ENCODE measurements at places on chromosomes 11 and 22. TPM values are rescaled to one million over a fixed set of nuclear protein-coding genes. Genes with fewer than 3 reads are reported as not detected.

- DNase-seq, result no peak
These were observed at the start of gene FGF19 for GRCh38 chr11:69703768-69704507. TSS of gene FGF19 (minus strand) at chr11:69704022. CDS start at chr11:69703876, 146 bp downstream.

- DNase-seq, result no peak
These were observed 38.1 kb upstream of the FAM181B start for GRCh38 chr11:82771781-82772180.

GRCh38 chr11:75809991-75810390, 5.0 kb upstream of the UVRAG start:
- DNase-seq, result no peak

The KRTAP5-3 gene
- total RNA-seq, result not detected

DNA sequence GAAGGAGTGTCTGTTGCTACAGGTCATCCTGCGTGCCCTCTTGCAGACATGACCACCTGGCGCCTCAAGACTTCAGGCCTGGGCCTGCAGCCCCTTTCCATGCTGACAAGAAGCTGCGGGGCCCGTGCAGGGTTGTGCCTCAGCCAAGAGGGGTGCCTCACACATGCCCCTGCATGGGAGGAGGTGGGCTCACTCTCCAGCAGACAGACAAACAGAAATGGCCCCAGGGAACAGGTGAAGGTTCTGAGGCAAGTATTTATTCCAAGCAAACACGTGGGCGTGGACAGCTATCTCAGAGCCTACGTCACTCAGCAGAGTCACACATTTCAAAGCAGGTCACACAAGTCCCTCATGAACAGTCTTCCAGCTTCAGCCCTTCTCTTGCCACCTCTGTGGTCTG, 5.9 kb upstream of the SYCE3 start:
- DNase-seq, result no peak

DNA sequence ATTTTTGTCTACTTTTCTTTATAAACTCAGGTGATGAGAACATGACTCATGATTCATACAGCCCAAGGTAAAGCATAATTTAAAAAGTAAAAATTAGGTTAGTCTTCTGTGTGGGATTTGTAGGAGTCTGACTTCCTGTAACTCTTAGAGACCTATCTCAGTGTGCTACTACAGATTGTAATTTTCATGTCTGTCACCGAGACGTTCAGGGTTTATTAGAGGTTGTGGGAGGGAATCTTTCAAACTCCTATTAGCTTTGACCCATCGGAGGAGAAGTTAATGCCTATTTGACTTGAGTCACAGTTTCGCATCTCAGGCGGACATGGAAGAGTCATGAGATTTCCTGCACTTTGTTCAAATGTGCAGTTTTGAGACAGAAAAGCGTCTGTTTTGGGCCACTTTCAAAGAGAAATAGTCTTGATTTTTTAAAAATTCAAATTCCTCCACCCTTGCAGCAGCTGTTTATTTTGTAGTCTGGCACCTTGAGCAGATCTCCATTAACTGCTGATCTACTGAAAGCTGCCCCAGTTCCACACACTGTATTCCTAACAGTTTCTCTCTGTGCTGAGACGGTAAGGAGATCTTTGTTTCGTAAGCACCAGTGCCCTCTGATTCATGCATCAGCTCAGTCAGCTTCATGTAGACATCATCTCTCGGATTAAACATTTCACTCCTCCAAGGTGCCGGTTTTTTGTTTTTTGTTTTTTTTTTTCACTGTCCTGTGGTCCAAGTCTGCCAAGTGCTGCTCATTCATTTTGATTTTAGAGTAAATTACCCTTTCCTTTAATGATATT, 24.3 kb downstream of the ALKBH3 start:
- no peak for DNase-seq

The TOM1 gene
- 19.3 TPM for total RNA-seq

DNA sequence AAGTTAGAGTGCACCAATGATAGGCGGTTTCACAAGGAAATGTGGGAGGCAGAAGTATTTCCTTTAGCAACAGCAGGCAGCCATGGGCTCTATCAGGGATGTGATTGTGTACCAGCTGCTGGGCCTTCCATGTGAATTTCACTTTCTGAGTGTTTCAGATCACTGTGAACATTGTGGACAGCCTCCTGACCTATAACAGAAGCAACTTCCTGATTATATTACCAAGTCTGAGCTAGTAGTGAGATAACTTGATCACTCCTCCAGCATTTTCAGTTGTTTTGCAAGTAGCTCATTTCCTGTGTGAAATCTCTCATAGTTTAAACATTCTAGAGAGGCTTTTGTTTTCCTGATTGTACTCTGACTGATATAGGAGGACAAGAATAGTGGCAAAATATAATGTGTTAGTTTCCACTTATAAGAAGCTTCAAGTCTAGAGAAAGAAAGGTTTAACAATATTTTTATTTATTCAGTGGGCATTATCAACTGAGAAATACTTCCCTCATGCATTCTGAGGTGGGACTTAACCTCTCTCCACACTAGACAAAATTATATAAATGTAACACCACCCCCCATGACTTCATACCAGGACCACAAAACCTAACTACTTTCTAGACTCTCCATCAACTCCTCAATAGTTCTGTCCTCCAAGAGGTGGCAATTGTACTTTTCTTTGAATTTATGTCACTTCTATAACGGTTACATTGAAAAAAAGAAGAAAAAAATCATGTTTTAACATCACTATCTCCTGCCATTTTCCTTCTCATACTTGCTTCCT, 184.2 kb upstream of the LUZP2 start:
- no peak for DNase-seq

GRCh38 chr11:34191578-34191977, 86.1 kb downstream of the NAT10 start:
- no peak for DNase-seq

The TPBGL gene
- not detected for total RNA-seq

GRCh38 chr11:115162919-115163318, 341.3 kb downstream of the CADM1 start:
- DNase-seq, result no peak

The KCNJ11 gene
- total RNA-seq, result 0.74 TPM

GRCh38 chr11:67522844-67523555, at the start of gene CABP2:
TSS of gene CABP2 (minus strand) at chr11:67523446. CDS start at chr11:67523326, 120 bp downstream.
- no peak for DNase-seq

The GAL3ST1 gene
- total RNA-seq, result not detected

- no peak for DNase-seq
These were observed 22.8 kb downstream of the OTUB1 start for GRCh38 chr11:64008914-64009633.

DNA sequence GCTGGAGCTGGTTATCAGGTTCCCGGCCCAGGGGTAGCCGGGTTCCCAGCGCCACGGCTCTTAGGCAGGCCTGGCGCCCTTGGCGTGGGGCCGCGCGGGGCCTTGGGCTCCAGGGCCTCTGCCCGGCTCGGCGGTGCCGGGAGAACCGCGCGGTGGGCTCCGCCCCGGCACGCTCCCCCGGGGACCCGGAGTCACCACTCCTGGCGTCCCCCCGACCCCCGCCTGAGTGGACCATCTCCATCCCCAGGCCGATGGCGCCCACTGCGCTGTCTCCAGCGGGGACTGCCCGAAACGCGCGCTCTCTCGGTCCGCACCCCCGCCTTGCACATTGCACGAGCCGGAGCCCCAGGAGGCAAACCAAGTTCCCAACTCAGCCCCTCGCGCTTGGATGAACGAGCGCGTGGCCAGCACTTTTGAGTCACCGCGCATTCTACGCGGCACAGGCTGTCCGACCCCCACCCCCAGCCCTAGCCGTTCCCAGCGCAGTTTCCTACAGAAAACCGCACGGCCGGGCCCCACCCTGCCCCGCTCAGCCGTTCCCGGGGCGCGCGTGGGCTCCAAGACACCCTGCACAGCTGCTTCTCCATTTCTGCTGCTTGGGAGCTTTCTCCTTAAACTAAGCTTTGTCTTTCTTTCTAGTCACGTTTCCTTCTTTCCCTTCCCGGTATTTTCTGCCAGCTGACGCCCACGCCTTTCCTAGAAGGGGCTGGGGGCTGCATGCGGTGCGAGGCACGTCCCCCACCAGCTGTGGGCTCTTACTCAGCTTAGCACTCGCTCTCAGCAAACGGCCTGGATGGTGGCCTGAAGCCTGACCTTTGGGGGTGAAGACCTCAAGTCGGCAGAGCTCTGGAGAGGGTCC, 650 bp upstream of the CHID1 start:
- no peak for DNase-seq

The MAP6 gene
- 0.05 TPM for total RNA-seq

The RNF121 gene
- total RNA-seq, result 11.7 TPM

The TSPAN18 gene
- not detected for total RNA-seq

The EFCAB6 gene
- 0.40 TPM for total RNA-seq

DNA sequence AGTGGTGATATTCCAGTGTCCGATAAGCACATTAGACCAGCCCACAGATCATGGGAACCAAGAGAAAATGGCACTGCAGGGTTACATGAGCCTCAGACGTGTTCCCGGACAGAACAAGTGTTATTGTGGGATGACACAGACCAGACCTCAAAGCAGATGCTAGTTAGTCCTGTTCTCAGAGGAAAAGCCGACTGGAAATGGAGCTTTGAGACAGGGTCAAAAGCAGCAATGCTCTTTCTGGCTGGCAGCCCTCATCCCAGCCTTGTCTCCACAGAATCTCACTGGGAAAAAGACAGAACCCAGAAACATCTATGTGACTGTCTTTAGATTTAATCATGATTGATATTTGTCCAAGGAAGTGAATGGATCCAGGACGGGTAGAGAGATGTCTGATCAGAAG, 506.8 kb downstream of the INSC start:
- DNase-seq, result no peak

The SLC22A6 gene
- total RNA-seq, result not detected

The FGF4 gene
- total RNA-seq, result not detected

DNA sequence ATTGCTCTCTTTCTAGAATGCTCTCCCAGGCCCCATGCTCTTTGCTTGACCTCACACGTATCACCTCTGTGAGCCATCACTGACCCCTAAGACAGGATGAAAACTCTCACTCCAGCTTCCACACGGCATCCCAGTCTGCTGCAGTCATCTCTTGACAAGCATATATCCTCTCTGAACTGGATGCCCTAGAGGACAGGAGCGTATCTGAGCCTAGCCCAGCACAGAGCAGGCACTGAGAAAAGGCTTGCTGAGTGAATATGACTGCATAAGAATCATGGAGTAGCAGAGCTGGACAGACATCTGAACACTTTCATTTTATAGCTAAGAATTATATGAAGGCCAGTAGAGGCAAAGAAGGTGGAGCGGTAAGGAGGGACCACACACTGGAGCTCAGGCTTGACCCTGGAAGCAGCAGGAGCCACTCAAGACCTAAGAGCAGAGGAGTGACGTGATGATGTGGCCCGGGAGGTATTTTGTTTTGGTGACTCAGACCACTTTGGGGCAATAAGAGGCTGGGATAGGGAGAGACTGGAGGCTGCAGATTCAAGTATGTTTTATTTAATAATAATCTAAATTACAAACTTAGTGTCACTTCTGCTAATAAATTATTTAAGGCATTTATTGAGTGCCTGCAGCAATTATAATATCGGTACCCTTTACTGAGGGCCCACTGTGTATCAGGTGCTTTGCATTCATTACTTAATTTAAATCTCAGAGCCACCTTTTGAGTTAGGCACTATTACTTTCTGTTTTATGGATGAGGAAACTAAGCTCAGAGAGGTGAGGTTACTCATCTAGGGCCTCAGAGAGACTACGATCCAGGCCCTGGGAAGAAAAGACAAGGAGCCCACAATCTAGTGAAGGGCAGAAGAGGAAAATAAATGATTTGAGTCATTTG, 42.6 kb downstream of the MAP6 start:
- no peak for DNase-seq

The VSTM5 gene
- not detected for total RNA-seq

DNA sequence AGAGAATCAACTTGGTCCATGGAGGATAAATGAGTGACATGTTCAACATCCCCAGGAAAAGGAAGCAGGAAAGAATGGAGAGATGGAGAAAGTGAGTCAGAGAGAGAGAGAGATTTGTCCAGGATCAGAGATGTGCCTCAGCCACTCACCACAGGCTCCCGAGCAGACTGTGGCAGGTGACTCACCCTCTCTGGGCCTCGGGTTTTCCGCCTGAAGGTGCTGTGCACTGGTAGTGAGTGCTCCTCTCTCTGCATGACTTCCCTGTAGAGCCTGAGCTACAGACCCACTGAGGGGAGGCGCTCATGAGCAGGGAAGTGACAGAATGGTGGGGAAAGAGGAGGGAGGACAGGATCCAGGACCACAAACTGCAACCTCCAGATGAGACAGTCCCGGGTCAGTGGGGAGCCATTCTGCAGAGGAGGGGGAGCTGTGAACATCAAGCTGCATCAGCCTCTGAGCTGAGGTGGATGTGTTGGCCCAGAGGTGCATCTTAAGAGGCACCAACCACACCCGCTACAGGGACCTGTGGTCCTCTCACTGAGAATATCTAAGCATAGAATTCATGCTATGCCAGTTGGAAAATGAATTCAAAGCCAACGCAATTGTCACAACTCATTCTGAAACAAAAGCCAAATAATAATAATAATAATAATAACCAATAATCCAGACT, 433.4 kb downstream of the BRD1 start:
- DNase-seq, result no peak

- DNase-seq, result no peak
These were observed 35.3 kb upstream of the FZD4 start for GRCh38 chr11:86990515-86990914.

Data from NCI-H460 (cell line).